ENCODE measurements at places on chromosomes 7 and 10.

- DNase-seq = no peak
Observed at GRCh38 chr7:95796617-95797016, 24.3 kb downstream of the DYNC1I1 start.

GRCh38 chr10:63889803-63890202 is 368.6 kb downstream of the REEP3 start:
- DNase-seq = no peak

- DNase-seq = no peak
Observed at GRCh38 chr7:106964466-106964865, 80.0 kb upstream of the PRKAR2B start.

GRCh38 chr7:156993925-156994235 is 16.6 kb downstream of the MNX1 start:
- DNase-seq = no peak

DNA sequence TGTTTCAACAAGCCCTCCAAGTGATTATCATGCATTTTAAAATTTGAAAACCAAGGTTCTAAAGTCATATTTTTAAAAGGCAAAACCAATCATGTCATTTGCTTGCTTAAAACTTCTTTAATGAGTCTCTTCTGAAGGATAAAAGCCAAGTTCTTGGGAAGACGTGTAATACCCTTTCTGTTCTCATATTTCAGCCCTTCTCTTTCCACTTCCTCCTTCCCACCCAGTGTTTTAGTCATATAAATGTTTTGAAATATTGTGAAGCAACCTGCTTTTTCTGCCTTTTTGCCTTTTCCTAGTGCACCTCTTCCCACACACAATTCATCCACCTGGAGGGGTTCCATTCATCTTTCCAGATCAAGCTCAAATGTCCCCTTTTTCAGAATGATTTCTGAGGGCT is 211.1 kb upstream of the LRRTM3 start:
- no peak for DNase-seq

DNA sequence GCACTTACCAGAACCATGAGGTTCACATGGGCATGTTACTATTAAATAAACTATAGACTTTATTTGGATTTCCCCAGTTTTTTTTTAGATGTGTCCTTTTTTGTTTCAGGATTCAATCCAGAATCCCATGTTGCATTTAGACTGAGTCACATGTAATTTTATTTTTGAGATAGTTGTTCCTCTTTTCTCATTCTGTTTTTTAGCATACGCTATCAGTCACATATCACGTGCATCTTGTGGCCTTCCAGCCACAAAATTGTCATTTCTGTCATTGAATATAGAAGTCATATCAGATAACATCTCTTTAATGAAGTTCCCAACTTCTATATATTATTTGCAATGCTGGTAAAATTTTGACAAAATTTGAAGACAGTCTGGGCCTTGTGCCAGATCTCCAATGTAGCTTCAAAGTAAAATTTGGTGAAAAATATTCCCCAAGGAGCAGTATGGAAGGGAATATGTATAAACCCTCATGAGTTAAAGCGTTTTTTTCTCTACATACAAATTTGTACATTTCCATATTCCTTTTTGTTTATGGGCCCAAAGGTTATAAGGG is 132.3 kb upstream of the MKI67 start:
- DNase-seq = no peak

DNA sequence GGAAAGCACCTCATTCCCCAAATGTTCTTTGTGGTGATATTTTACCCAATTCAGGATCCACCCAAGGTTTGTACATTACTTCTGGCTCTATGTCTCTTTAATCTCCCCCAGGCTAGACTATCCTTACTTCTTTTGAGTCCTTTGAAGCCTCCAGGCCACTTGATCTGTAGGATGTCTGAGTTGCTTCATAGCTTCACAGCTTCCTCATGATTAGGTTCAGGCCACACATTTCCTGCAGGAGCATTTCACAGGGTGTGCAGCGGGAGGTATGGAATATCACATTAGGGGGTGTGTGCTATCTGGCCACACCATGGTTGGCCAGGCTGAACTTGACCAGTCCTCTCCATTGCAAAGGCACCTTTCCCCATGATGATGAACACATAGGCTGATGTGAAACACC is 18.7 kb downstream of the TSPAN15 start:
- no peak for DNase-seq

DNA sequence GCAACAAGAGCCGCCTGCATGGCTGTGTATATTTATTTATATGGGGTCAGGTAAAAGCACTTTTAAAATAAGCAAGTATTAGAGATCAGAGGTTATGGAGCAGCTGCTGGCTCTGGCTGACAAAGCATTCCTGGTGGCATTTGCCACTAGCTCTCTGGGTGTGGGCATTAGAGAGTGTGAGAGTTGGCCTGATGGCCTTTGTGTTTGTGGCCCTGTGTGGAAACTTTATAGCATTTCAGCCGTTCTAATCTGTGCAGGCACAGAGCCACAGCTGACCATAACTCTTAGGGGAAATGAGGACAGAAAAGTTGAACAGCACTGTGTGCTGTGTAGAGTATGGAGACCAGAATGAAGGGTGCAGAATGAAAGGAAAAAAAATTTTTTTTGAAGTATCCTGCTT is 118.9 kb downstream of the AUTS2 start:
- no peak for DNase-seq

- no peak for DNase-seq
Observed at GRCh38 chr10:123011987-123012386, 3.2 kb downstream of the ACADSB start.

Data from right hindlimb (tissue), 1 donor.